ENCODE measurements at places on chromosomes 5 and 9.
A peak's percentile ranks its signal among the peaks of the same experiment; 100 is the strongest.

DNA sequence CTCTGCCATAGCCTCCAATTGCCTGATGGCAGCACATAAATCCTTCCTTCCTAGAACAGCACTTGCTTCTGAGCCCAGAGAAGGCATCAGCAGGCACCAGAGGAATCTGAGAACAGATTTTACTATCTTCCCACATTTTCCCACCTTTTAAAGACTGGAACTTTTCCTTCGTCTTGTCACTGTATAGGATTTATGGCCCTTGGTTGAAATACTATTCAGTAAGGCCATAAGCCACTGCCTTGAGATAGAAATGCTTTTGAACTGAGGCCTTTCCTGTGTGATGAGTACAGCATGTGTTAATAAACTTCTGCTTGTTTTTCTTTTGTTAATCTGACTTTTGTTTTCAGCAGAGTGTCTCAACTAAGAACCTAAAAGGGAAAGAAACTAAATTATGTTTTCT, 84.3 kb downstream of the MRPS27 start:
- DNase-seq, result no peak

DNA sequence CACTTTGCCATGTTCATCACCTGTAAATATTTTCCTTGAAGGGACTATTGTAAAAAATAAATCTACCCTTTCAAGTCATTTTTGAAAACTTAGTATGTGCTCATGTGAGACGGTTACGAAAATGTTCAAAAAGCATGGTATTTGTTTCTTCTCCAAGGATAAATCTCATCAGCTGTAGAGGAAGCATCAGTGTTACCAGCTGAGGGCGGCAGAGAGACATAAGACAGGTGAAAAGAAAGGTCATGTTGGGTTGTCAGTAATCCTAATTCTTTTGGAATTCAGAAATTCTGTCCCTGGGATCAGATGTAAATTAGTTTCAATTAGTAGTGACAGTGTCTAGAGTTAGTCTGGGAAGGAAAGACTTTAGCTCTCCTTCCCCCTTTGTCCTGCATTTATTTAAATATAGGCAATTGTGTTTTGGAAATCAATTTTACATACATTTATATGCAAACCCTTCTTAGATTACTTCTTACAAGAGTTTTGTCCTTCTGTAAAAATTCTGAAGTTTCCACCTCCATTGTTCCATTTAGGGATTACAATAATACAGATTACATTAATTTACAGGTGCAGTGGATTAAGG, 791.9 kb upstream of the CDH6 start:
- peak; percentile 29 for DNase-seq

DNA sequence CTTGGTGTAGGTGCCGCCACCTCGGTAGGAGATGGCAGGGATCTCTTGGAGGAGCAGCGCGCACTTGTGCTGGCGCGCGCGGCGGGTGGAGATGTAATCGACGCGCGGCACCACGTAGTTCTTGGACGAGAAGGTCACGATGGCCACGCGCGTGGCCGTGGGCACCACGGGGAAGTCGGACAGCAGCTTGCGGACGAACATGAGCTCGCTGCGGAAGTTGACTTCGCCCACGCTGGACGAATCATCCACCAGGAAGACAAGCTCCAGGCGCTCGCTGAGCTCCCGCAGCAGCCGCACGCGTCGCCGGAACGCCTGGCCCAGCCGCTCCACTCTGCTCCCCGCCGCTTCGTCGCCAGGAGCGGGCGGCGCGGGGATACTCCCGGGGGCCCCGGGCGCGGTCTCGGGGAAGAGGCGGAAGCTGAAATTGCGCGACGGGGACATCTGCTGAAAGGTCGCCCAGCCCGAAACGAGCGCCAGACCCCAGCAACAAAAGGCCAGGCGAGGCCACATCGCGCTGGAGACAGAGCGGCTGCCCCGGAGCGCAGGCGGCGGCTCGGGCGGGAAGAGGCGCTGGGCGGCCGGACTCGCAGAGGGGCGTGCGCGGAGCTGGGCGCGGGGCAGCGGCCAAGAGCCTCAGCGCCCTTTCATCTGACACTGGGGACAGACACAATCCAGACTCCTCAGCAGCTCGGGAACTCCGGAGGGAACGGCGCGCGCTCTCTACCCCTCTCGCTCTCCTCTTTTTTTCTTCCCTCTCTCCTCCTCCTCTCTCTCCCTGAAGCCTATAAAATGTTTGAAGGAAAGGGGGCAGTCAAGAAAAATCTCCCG, at the start of gene SVEP1:
Gene SVEP1, minus strand, starts transcription at position 708 of the 828 bp plus-strand sequence. Its CDS starts 198 bp downstream, at position 510.
- peak; percentile 42 for DNase-seq

GRCh38 chr9:117779760-117780159, 75.6 kb downstream of the TLR4 start:
- DNase-seq, result no peak

- peak; percentile 73 for DNase-seq
These were observed 40.0 kb upstream of the DMRT1 start for GRCh38 chr9:801399-802071.

GRCh38 chr5:3122985-3123762, 371.7 kb upstream of the IRX2 start:
- DNase-seq, result no peak

GRCh38 chr5:33840927-33841547, 50.8 kb downstream of the ADAMTS12 start:
- no peak for DNase-seq

GRCh38 chr5:78705826-78706225, 57.3 kb upstream of the LHFPL2 start:
- no peak for DNase-seq

- DNase-seq, result no peak
These were observed 205.4 kb downstream of the SPATA31A6 start for GRCh38 chr9:42388846-42389245.

DNA sequence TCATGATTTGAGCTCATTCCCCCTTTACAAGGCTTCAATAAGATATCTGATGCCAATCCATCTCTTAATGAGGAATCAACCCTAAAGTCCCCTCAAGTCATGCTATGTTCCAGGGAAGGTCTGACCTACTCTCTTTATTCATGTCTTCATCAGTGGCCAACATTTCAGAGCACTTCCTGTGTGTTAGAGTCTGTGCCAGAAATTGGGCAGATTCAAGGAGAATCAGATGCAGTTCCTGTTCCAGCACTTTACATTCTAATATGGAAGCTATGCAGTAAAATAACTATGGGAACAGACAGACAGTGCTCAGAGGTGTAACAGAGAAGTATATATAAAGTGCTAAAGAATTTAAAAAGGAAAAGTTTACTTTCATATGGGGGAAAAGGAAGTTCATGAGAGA, 193.4 kb upstream of the NR4A3 start:
- no peak for DNase-seq
